Skeletal muscle cell (primary cell): ENCODE measurements at places on chromosomes 16 and 17.

- no peak for DNase-seq
Observed at GRCh38 chr17:61806081-61806828, 57.1 kb downstream of the BRIP1 start.

GRCh38 chr17:16281351-16281750, 64.3 kb downstream of the PIGL start:
- DNase-seq = peak; percentile 35

DNA sequence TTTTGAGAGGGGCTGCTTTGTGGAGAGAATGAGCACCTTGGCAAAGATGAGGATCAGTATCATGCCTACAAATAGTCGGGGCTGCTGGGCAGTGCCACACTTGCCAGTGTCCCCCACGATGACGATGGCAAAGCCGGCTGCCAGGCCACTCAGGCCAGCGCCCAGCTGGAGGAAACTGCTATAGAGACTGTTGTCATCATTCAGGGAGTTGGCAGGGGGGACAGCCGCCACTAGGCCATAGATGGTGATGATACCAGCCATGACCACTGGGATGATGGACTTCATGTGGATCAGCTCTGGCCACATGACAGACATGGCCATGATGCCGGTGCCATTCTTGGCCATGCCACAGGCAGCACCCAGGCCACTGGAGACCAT, 23.8 kb downstream of the MINK1 start:
- no peak for DNase-seq

DNA sequence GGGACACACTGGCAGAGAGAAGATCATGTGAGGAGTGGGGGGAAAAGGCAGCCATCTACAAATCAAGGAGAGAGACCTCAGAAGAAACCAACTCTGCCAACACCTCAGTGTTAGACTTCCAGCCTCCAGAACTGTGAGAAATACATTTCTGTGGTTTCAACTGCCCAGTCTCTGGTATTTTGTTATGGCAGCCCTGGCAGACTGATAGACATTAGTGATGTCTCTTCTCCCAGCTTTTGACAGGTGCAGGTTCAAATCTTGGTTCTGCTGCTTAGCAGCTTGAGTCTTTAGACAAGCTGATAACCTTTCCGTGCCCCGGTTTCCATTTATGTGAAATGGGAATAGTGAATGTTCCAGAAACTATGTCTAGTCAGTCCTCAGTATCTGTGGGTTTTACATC, 199.5 kb downstream of the SNX29 start:
- DNase-seq = no peak

GRCh38 chr17:15364615-15365014, 23.2 kb upstream of the TEKT3 start:
- DNase-seq = no peak

GRCh38 chr17:2406903-2407790, 6.3 kb upstream of the MNT start:
- peak; percentile 70 for DNase-seq

- DNase-seq = no peak
Observed at GRCh38 chr16:55010492-55011160, 80.0 kb downstream of the IRX5 start.

GRCh38 chr16:49453983-49454382, 80.4 kb downstream of the C16orf78 start:
- no peak for DNase-seq

GRCh38 chr17:7141824-7142223, 27.2 kb upstream of the ASGR2 start:
- DNase-seq = no peak

GRCh38 chr17:17648762-17649161, 32.5 kb upstream of the RAI1 start:
- no peak for DNase-seq

DNA sequence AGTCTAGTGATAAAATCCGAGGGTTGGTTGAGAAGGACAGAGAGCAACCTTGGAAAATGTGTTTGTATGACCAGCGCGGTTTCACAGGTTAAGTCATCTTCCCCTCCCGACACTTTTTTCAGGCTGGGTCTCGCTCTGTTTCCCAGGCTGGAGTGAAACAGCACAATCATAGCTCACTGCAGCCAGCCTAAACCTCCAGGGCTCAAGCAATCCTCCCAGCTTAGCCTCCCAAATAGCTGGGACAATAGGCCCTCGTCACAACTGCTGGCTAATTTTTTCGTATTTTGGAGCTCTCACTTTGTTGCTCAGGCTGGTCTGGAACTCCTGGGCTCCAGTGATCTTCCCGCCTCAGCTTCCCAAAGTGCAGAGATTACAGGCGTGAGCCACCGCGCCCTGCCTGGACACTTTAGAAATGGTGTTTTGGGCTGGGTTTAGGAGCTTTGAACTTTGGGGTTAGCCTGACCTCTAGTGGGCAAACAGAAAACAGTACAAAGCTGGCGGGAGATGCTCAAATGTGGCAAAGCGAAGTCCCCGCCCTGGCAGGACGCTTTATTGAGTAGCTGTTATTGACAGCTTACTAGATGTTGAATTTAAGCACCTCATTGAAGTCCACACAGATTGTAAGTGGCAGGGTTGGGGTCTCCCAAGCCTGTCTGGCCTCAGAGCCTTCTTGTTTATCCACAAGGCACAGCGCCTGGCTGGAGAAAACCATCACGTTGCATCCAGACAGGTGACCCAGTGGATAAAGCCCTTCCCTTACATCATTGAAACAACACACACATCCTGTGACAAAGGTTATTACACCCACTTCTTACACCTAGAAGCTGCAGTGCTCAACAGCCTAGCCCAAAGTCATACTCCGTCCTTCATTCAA, 34.7 kb upstream of the RBBP6 start:
- peak; percentile 5 for DNase-seq

- DNase-seq = no peak
Observed at GRCh38 chr17:3602499-3602898, 6.7 kb downstream of the TRPV1 start.

DNA sequence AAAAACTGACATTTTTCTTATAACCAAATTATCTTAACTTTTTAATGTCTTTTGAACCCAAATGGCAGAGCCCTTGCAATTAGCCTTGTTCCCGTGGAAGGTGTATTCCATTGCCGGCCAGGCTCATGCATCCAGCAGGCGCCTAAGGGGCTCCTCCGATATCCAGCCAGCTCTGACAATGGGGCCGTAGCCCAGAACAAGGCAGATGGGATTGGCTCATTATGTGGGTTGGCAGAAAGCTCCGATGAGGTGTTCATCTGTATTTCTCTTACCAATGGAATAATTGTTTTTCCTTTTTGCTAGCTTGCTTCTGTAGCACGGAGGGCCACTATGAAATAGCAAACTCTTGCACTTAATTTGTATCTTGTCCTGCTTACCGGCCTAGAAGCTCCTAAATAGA, 208.2 kb upstream of the CHMP6 start:
- DNase-seq = no peak

- DNase-seq = no peak
Observed at GRCh38 chr16:67182288-67182687, 1.5 kb downstream of the MATCAP1 start.

DNA sequence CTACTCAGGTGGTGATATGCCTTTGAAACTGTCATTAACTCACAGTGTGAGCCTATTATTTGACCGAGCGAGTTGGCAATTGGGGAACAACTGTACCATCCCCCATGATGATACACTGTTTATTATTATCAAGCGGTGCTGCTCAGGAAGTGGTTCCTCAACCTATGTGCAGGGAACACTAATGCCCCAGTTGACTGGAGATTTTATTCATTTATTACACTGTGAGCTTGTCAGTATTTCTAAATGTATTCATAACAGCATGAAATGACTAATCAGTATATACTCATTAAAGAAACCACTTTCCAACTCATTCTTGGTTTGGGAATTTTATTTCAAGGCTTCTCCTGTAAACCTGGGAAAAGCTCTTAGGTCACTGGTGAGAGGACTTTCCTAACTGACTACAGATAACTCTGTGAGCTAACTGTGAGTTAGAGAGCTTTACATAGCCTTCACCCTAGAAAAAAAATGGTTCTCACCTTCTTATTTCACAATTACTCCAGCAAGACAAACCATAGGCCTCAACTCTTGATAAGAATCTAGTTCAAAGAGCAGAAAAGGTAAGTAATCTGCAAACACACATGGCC, 42.4 kb downstream of the NXPH3 start:
- no peak for DNase-seq

DNA sequence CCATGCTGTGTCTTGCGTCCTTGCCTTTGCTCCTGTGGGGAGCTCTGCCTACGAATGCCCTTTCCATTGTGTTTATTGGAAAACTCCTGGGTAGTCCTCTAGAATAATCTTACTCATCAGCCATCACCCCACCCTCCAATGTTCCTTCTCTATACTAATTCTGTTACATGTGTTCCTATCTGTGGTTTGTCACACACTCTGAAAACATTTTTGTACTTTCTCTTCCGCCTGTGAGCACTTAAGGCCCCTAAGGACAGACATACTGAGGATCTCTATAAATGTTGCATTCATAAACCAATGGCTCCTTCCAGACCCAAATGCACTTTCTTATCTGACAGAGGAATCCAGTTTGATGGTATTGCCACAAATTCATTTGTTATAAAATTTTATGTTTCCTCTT, 53.9 kb upstream of the MON1B start:
- no peak for DNase-seq

DNA sequence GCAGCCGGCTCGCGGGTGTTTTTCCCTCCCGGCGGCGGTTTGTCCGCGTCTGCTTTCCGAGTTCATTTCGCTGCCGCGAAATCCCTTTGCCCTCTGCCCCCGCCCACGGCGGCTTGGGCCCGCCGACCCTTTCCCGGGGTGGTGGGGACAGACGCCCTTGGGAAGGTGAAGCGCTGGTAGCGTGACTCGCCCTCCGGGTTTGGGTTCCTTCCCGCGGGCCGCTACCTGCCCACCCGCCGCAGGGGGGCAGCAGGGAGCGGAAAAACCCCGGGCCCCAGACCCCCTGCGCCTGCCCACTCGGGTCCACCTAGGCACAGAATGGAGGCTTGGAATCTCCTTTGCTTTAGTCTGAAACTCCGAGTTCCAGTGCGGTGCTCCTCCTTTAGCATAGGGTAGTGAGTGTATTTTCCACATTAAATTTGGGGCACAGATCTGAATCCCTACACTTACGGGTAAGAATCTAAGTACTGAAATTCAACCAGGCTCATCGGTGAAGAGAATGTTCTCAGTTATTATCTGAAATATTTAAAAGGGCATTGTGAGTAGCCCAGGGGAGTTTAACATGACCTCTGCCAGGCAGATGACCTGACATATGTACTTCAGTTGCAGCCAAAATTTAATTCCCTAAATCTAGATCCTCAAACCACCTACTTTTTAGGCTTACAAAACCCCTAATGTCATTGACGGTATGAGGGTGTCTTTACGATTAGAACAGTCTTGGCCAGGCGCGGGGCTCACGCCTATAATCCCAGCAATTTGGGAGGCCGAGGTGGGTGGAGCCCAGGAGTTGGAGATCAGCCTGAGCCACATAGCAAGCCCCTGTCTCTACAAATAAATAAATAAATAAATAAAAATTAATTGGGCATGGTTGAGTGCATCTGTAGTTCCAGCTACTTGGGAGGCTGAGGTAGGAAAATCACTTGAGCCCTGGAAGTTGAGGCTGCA, 1.0 kb downstream of the NME2 start:
- DNase-seq = no peak

DNA sequence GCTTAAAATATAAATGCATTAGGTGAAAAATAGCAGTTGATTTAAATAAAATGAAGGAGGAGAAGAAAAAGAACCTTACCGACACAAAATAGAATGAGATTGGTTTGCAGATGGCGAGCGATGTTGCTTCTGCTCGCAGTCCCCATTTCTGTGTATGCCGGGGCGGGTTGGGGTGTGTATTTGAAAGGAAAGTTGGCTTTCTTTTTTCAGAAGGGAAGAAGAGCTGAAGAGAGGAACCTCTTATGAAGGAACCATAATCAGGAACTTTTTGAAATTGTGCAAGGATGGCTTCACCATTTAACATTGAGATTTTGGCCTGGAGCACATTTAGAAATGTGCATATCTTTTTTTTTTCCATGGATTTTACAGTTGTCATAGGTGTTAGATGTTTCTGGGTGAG, at the start of gene IGSF6:
TSS of gene IGSF6 (minus strand) at position 156 of the 400 bp plus-strand sequence. CDS start at position 146, 10 bp downstream.
- no peak for DNase-seq

DNA sequence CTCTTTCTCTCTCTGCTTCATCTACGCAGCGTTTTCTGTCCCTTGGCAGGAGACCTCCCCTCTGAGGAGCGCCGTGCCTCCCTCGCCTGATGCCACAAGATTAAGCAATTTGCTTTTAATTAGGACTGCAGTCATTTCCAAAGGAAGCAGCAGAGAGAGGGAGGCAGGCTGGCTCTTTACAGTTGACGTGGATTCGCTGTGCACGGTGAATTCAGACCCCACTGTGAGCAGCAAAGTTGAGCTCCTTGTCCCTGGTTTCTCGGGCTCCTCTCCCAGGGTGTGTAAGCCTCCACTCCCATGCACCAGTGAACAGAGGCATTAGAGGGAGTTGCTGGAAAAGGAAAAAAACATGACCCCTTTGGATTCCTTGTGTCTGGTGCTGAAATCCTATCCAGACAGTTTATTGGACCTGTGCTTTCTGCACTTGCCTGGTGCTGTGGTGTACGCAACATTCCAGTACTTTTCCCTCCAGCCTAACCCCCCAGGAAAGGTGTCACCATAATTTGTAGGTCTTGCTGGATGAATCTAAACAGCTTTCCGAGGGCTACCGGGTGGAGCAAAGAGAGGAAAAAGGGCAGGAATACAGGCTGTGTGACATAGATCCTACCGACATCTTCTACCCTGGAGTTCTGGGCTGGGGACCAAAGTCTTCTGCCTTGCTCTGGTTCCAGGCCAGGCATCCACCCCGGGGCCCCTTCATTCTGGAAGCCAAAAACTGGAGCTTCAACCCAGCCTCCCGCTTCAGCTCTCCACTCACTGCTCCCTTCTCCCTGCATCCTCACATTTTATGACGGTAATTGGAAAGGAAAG, 171.0 kb downstream of the MAF start:
- DNase-seq = no peak

DNA sequence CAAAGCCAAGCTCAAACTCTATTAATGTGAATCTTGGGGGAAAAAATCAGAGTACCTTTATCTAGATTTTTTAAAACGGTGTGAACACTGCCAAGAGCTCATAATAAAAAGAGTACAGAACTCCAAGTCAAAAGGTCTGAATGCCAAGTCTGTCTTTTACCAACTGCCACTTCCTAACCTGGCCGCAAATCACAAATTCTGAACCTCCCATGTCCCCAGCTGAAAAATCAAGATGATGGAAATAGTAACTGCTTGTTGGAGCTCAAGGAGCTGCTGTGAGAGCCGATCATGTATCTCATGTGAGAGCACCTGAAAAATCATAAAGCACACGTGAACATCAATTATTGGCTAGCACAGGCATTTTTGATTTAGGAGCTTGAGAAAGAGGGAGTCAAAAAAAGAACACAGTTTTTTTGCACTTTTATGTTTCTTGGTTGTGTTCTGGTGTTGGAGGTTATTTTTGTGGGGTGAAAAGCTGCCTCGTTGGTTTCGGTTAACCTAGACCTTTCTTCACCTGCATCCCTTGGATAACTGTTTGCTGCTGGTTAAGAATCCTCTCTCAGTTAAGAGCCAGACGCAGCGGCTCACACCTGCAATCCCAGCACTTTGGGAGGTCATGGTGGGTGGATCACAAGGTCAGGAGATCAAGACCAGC, 50.5 kb downstream of the GAS7 start:
- DNase-seq = no peak

DNA sequence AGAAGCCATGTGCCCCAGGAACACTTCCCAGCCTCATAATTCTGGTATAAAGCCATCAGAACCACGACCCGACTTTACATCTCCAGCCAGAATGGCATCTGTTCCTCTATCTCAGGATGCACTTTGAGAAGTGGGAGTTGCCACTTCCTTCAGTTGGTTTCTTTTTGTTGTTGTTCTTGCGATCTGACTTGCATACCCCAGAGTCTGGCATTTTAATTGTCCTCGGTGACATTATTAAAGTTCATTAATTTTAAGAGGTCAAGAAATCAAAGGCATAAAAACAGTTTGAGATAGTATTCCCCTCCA, 13.5 kb downstream of the MARCHF10 start:
- no peak for DNase-seq
